ENCODE measurements at places on chromosomes 7 and 10. TPM values are rescaled to one million over a fixed set of nuclear protein-coding genes. Genes with fewer than 3 reads are reported as not detected.

DNA sequence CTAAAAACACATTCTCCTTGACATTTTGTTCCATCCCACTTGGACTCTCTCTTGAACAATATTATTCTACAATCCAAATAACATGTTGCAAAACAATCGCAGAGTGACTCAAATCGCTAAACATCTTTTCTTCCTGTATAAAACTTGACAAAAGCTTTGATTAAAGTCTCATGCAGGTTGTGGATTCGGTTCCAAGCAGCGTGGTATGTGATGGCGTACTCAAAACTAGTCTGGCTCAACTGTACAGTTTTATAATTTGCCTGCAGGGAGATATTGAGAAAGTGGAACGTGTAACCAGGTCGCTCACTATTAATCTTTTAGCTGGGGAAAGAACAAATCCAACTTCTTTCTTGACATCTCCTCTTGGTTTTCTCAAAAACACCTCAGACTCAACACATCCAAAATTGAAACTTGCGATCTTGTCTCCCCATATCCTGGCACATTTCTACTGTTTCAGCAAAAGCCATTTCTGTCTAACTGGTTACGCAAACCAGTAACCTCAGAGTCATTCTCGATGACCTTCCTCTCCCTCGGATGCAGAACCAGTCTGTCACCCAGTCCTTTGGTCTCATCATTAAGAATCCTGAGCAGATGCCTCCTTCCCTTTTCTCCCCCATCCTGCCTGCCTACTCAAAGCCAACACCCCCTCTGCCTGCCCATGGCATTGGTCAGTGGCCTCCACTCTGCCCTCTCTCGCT, 100.1 kb downstream of the CACNB2 start:
- DNase-seq, result no peak

- DNase-seq, result peak; percentile 57
Measured at GRCh38 chr10:87578842-87579401, 74.2 kb downstream of the MINPP1 start.

The ERVW-1 gene
- total RNA-seq, result not detected

The NUTM2E gene
- not detected for total RNA-seq
